HT1080 (cell line): ENCODE measurements at places on chromosomes 4 and X.

- DNase-seq = no peak
Observed at GRCh38 chr4:14155803-14156202, 528.3 kb upstream of the BOD1L1 start.

DNA sequence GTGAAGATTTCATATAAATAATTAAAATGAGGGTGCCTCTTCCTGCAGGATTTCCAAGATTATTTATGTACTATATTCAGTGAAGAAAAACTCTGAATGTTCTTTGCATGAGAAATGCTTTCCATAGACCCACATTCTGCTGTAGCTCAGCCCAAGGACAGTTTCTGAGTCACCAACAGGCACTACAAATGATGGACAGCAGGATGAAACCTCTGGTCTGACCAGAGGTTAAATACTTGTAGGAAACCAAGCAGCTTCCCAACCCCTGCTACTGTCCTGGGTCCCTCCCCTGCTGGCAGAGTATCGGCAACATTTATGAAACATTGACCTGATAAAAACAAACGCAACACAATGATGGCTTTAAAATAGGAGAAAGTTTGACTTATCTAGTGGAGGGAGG lies 73.1 kb downstream of the CXXC4 start:
- no peak for DNase-seq

GRCh38 chrX:134074151-134074550 lies 88.8 kb upstream of the GPC3 start:
- no peak for DNase-seq

DNA sequence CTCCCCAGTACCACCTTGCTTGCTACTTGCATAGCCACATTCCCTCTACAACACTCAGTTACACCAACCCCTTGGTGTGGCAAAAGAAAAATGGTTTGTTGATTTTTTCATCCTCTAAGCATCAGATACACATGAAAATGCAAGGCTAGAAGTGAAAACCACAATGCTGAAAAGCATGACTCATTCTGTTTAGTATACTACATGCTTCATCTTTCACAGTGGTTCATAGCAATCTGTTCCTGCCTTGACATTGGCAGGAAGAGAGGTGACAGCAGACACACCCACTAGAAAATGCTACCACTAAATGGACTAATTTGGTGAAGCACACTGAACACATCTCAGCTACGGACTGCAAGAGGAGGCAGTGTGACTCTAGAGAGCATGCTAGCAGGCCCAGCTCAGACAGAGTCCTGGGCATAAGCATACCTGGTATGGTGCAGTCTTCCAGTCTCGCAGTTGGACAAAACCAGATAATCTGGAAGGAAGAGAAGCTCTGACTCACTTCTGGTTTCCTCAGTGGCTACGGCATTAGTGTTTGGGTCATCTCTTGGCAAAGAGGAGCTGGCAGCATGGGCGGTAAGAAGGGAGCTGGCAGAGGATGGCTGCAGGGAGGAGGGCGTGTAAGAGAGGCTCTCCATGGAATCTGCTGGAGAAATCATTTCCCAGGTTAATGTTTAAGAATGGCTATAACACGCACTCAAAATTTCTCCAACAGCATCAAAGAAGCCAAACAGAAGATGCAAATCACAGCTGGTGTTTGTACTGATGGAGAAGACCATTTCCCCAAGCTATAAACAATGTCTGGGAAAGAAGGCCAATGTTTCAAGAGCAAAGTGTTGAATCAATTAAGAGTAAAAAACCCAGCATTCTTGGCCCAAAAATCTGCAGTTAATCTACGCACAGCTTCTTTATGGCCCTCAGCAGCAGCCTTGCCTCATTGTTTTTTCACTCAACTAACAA lies 37.8 kb downstream of the GAB3 start:
- peak; percentile 80 for DNase-seq

DNA sequence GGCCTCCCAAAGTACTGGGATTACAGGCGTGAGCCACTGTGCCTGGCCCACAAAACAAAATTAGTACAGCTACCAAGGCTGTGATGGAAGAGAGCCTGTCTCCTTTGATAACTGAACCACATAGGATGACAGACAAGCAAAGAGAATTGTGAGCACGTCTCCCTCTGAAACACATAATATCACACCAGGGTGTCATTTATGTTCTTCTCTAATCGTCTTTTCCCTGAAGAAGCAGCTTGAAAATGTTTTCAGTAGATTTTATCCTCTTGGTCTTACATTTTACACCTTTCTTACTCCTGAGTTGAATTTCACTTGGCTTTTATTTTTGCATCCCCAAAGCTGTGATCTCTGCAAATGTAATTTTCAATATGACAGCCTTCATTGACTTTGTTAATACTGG lies 67.8 kb downstream of the TENM3 start:
- no peak for DNase-seq

- no peak for DNase-seq
Observed at GRCh38 chrX:78140206-78140605, 756 bp upstream of the TAF9B start.

- no peak for DNase-seq
Observed at GRCh38 chrX:925652-926061, 286.8 kb downstream of the CRLF2 start.

- no peak for DNase-seq
Observed at GRCh38 chr4:62285026-62285425, 1084.9 kb downstream of the ADGRL3 start.

DNA sequence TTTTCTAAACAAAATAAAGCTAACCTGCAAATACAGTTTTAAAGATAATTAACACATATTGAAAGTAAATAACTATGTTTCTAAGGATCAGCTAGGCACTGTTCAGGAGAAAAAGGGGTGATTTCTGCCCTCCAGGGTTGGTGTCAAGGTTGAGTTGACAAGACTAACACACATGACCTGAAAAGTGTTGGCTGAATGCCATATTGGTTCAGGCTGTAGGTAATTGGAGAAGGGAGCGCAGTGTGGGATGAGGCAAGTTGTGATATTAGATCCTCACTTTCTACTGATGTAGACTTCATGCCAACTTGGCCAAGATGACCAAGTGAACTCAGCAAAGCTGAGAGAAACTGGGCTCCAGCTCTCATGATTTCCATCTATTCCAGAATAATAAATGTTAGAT lies 42.2 kb downstream of the PPM1K start:
- no peak for DNase-seq

DNA sequence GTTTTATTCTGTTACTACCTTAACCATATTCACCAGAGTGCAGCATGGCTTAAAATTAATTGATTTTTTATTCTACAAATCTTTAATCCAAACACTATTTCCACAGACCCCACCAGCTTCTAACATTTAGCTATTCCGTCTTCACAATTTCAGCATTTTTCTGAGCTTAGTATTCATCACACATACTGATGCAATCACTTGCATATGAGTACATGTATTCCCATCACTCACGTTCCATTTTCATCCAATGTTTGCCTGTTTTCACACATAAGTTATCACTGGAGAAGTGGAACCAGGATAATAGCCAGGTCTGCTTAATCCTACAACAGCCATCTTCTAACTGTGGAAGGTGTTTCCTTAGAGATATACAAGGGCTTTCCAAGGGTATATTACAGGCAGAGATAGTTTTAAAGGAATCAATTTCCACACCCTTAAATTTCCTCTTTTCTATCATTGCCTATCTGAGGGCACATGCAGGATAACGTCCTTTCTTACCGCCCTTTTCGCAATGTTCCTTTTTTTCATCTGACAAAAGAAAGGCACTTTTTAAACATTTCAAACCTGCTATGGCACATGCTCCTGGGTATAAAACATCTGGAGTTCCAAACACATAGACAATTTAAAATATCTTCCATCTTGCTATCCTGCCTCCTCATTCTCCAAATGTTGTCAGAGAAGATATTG lies 115.8 kb downstream of the CORIN start:
- DNase-seq = no peak

- DNase-seq = no peak
Observed at GRCh38 chrX:30607155-30607554, 29.6 kb upstream of the TASL start.

GRCh38 chrX:11424903-11425674 lies 131.9 kb downstream of the AMELX start:
- no peak for DNase-seq

GRCh38 chrX:75989806-75990590 lies 182.9 kb upstream of the PBDC1 start:
- no peak for DNase-seq

- peak; percentile 72 for DNase-seq
Observed at GRCh38 chr4:47075262-47075661, 43.9 kb downstream of the GABRB1 start.

GRCh38 chrX:24661292-24661691 lies 14.1 kb upstream of the PCYT1B start:
- DNase-seq = no peak

DNA sequence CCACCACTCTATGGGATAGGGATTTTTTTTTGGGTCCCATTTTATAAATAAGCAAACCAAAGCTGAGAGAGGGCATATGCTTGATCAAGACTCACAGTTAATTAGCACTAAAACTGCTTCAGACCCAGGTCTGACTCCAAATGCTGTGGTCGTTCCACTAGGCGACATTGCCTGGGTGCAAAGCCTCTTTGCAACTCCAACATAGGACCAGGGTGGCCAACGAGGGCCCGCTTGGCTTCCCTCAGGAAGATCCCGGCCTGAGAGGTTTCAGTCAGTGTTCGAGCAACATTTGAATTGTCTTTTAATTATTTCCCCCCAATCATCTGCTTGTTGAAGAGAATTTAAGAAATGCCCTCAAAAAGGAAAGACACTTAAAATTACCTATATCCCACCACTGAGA lies 11.2 kb downstream of the PJA1 start:
- no peak for DNase-seq

DNA sequence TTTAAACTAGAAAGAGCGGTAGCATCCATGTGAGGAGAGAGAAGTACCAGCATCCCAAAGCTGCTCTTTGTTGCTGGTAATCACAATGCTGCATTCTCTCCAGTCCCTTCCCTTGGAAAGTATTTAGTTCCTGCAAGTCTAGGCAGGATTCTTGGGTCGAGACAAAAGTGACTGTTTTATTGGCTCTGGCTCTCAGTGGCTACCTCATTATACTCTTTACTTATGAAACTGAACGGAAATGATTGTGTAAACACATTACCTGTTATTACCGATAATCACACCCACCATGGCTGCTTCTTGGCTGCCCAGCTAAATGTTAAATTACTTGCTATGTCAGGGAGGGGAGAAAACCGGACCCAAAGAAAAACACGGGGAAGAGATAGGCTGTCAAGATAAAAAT lies 26.2 kb downstream of the ATXN3L start:
- no peak for DNase-seq

DNA sequence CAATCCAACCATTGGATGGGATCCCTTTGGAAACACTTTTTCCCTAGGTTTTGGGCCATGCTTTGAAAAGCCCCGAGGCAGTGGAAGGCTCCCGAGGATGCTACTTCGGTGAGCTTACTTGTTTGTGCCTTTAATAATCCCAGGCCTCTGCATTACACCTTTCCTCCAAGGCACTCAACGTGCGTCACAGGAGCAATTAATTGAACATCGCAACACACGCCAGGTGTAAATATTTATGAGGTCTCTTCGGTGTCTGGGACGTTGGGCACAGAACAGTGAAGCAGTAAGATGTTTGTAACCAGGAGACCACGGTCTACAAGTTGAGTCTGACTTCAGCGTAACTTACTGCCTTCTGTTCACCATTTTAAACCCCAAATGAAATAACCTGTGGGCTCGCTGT lies 97.3 kb downstream of the CLNK start:
- DNase-seq = no peak

DNA sequence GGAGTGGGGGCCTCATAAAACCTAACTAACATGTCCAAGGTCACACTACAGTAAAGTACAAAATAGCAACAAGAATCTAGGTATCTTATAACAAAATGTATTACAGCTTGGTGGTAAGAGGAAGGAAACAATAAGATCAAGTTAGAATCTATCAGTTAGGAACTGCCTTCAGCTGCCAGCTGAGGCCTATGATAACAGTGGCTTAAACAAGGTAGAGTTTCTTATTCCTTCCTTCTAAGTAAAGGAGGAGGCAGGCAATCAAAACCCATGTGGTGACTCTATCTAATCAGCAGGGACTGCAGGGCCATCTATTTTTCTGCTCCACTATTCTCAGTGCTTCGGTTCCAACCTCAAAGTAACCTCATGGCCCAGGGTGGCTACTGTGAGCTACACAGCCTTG lies 10.9 kb downstream of the SH3D19 start:
- no peak for DNase-seq

DNA sequence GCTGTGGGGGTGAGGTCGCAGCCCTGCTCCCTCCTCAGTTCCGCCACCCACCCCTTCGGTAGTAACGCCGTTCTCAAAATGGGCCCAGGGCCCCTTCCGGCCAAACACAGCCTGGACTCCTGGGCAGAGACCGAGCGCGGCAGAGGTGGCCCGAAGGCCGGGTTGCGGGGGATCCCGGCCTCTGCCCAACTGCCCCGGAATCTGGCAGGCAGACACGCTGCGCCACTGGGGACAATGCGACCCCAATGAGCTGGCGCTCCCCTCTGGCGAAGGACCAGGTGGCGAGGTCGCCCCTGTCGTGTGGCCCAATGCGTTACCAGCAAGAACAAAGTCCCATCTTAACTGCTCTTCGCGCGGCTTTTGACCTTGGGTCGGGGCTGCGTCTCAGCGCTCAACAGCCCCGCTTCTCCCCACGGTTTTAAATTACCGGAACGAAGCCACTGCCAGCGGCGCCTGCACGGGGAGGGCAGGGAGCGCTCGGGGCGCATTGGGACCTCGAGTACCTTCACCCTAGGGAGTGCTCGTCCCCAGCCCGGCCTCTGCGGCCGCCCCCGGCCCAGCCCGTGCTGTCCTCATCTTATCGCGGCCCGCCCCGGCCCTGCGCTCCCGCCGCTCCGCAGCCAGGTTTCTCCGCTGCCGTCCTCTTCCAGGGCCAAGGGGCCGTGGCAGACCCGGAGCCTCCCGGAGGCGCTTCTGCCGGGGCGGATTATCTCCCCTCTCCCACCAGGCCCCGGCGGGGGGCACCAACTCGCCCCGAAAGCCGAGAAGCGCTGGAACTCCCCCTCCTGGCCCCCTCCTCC lies 22.2 kb upstream of the HMX1 start:
- DNase-seq = no peak

DNA sequence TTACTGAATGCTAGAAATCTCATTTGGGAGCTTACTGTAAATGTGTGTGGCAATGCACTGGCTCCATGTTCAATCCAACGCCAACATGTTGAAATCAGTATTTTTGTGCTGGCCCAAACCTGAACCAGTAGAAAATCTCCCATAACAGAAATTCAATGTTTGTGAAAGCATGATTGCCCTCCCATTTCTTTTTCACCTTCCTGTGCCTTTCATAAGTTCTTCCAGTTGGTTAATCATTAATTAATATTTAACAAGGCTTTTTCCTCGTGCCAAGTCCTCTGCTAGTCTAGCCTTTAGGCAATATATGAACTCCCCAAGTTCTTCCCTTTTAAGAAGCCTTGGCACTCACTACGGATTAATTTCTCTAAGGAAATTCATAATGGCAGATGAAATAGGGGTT lies 1.3 kb upstream of the PLS3 start:
- no peak for DNase-seq

DNA sequence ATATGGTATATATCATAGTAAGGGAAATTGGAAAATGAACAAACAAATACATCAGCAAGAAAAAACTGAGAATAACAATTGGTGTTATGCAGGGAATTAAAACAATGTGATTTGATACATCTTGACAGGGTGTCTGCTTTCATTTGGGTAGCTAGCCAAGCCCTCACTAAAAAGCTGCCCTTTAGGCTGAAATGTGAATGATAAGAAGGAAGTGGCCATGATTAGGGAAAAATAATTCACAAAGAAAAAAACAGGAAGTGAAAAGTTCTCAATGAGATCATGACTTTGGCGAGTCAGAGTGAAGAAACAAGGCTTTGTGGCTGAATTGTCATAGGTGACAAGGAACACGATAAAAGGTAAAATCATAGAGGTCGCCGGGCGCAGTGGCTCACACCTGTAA lies 675.8 kb upstream of the SLIT2 start:
- DNase-seq = peak; percentile 5

GRCh38 chr4:151901631-151902030 lies 140.8 kb upstream of the GATB start:
- no peak for DNase-seq
